ENCODE measurements at places on chromosomes 16 and 17.

DNA sequence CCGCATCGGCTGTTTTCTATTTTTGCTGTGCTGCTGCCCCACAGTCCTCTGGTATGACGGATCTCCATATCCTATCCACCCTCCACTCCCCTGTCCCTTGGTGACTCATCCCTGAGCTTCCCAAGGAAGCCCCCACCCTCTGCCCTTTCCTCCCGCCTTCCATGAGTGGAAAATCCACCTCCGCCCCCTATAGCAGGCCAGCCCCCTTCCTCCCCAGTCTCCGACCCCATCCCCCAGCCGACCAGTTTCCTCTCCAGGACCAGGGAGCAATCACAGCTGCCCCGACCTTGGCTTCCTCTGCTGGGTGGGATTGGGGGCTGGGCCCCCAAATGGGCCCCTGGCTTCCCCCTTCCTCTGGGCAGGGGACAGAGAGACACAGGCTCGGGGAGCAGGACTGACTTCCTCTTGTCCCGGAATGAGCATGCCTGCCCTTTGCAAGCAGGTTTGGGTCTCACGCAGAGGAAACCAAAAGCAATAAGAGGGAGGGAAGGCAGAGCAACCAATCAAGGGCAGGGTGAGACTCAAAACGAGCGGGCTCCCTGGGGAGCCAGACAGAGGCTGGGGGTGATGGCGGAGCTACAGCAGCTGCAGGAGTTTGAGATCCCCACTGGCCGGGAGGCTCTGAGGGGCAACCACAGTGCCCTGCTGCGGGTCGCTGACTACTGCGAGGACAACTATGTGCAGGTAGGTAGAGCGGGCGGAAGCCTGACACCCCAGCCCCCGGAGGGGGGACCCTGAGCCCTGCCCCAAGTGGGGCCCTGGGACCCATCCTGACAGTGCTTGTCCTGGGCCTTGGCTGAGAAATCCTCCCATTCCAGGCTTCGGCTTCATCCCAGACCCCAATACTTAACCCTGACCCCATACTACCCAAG is at the start of the genes ABI3 and GNGT2:
ABI3 (plus strand) TSS at position 550 of the 872 bp plus-strand sequence; CDS start at position 568, 18 bp downstream.
GNGT2 (minus strand) TSS at position 417 of the 872 bp plus-strand sequence. CDS start 3,152 bp downstream, outside the sequence.
- peak; percentile 46 for DNase-seq

GRCh38 chr17:77107506-77108433 is 33.0 kb upstream of the SEC14L1 start:
- peak; percentile 85 for DNase-seq

- DNase-seq = no peak
Observed at GRCh38 chr17:66331038-66331816, 28.8 kb downstream of the PRKCA start.

- DNase-seq = peak; percentile 28
Observed at GRCh38 chr17:39813631-39814030, 50.5 kb downstream of the IKZF3 start.

GRCh38 chr16:4494746-4495490 is 18.7 kb downstream of the HMOX2 start:
- DNase-seq = no peak

GRCh38 chr17:10439816-10440215 is 18.1 kb upstream of the MYH8 start:
- DNase-seq = no peak

- DNase-seq = no peak
Observed at GRCh38 chr17:74698069-74698468, 14.7 kb downstream of the CD300LF start.

GRCh38 chr17:57264250-57264649 is 7.9 kb downstream of the MSI2 start:
- DNase-seq = no peak

GRCh38 chr17:73592501-73592961 is 51.7 kb downstream of the SDK2 start:
- no peak for DNase-seq

- DNase-seq = no peak
Observed at GRCh38 chr17:61556224-61557188, 34.5 kb downstream of the NACA2 start.

DNA sequence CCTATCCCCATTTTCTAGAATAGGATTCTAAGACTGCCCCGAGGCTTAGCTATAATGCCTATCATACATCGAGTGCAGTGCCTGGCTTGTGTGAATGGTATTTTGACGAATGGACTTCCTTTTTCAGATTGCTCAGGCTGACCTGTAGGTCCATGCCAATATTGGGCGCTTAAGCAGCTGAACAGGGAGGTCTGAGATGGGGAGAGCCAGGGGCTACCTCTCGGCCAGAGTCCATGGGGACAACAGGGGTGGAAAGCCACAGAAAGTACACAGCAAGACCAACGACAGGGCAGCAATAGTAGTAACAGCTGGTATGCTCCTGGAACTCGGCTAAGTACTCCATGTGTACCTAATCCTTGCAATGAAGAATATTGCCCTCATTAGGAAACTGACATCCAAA is 91.7 kb upstream of the WSCD1 start:
- no peak for DNase-seq

DNA sequence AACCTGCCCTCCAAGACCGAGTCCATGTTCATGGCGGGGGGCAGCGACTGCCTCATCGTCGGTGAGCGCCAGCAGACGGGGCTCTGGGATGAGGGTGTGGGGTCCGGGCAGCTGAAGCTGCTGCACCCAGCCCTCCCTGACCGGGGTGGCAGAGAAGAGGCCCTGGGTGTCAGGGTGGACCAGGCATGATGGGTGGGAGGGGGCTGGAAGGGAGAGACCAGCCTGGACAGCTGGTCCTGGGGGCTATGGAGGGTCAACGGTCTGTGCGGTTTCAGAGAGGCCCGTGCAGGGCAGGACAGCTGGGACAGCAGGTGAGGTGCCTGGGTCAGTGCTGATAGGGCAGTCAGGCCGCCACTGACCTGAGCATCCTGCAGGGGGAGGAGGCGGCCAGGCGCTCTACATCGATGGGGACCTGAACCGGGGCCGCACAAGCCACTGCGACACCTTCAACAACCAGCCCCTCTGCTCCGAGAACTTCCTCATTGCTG is 13.3 kb upstream of the ATP6V0C start:
- DNase-seq = no peak

DNA sequence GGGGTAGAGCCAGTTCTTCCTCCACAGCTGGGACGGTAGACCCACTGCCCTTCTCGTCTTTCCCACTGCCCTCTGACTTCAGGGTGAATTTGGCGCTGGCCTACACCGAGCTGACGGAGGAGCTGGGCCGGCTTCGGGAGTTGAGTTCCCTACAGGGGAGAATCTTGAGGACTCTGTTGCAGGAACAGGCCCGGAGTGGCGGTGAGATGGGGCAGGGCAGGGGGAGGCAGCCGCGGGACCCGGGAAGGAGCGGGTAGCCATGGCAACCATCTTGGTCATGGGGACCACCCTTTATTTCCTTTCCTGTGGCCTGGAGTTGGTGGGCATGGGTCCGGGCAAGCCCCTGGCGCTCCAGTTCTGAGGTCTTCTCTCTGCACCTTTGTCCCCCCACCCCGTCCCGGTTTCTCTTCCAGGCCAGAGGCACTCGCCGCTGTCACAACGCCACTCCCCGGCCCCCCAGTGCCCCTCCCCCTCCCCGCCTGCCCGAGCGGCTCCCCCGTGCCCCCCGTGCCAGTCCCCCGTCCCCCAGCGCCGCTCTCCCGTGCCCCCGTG is 14.4 kb downstream of the TBKBP1 start:
- DNase-seq = no peak

DNA sequence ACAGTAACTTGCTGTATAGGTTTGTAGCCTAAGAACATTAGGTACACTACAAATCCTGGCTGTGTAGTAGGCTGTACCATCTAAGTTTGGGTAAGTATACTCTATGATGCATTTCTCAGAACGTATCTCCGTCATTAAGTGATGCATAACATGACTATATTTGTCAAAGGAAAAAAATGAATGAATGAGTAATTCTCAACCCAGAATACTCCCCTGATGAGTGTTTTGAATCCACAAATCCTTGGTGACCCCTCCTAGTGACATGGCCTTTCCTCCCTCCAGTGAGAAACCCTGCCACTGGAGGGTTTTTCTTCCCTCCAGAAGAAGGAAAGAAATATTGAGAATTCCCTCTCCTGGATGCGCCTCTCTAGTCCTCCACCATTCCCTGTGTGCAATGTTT is 24.0 kb upstream of the SALL1 start:
- no peak for DNase-seq

DNA sequence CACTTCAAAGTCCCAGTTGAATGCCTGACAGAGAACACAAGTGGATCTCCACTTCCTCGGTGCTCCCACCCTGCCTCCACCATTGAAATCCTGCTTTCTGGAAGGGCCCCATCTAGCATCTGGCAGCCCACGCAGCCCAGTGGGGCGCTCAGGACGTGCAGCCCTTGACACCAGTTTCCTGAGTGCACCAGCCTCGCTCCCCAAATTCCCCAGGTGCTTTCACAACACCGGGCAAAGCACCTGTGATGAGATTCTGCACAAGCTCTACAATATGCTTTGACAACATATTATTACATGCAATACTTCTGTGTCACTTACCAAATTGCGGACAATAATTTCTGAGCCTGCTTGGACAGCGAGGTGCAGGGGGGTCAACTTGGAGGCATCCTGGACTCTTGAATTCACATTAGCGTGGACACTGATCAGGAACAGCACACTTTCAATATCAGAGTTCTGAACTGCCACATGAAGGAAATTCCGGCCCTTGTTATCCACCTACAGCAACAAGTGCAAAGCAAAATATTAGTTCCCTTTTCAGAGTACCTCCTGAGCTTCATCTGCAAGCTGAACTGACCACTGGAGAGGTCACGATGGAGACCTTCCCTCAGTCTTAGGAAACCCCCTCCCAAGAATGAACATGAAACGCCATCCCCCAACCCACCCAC is 33.9 kb downstream of the CYB5D2 start:
- no peak for DNase-seq

DNA sequence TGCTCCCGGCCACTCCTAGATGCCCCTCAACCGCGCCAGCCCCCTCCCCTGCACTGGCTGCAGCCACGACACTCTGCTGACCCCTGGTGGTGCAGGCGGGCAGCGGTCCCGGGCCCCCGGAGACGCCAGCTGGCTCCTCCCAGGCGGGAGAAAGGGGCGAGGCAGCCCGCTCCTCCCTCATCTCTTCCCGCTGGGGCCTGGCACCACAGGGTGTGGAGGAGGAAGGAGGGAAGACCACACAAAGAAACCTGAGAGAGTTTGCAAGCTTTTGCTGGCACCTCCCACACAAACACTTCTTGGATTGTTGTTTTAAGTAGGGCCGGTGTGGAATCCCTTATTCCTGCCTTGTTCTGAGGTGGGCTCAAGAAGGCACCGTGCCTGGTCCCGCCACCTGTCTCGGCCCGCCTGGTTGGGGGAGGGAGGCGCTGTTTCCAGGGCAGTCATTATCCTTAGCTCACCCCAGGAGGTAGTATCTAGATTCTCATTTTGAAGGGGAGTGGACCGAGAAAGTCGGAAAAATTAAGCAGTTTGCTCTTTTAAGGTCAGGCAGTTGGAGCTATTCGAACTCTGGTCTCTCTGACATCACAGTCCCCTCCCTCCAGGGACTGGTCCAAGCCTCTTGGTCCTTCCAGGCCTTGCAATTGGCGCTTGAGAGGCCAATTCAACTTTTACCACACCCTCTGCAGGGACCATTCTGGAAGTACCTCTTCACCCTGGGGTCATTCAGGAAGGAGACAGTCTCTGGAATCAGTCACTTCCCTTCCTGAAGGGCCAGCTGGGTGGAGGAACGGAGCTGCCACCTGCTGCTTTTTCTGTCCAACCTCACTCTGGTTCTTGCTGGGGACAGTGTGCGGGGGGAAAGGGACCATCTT is 959 bp upstream of the ANKRD13B start:
- peak; percentile 68 for DNase-seq
